ENCODE measurements at places on chromosomes 6 and 20.

DNA sequence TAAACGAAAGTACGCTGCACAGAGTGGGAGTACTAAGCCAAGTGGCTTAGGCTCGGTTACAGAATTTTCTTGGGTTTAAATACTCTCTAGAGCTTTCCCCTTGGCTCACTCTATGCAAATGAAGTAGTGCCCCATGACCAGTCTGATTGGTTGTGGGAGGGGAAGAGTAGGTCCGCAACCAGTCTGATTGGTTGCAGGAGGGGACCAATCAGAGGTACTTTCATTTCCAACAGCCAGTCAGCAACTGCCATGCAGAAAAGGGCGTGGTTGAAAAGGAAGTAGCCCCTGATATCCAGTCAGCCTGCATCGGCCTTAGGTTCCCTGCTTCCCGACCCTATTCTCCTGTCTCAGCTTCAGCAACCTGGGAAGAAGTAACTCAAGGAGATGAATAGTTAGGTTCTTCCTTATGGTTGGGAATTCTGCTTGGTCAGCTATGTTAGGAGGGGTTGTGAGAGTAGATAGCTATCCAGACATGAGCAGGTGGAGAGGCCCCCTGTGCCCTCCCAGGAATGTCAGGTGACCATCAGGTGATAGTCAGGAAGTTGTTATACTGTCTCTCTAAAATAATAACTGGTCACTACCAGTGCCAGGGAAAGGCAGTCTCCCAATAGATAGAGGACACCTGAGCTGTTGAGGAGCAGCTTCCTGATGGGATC, 57.4 kb downstream of the FARS2 start:
- no peak for DNase-seq

DNA sequence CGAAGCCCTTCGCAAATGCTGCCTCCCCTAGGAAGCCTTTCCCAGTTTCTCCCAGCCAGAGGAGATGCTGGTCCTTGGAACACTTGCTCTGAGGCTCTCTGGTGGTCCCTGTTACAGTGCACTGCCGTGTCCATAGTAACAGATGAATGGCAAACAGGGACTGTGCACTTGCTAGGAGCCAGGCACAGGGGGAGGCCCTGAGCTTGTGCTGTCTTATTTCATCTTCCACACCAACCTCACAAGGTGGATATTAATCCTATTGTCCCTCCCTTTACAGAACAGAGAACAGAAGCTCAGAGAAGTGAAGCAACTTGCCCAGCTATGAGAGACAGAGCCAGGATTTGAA, 19.0 kb downstream of the SRC start:
- DNase-seq = no peak

- no peak for DNase-seq
Observed at GRCh38 chr6:89355511-89356194, 3.1 kb upstream of the UBE2J1 start.

- no peak for DNase-seq
Observed at GRCh38 chr6:146593986-146594385, 4.8 kb upstream of the ADGB start.

DNA sequence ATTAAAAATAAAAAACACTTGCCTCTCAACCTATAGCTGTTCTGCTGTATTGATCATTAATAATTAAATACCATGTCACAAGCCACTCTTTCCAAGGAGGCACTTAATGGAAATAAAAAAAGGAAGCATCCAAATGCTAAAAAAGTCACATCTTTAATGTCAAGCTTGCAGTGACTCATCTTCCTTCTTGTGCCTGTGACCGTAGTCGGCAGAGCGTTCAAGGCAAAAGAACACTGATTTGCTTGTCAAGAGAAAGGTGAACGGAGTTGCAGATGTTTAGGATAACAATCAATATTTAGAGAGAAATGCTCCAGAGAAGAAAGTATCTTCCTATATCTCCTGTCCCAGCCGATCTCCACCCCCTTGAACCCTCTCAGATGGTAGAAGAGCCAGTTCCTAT, 341.0 kb upstream of the OPRM1 start:
- no peak for DNase-seq

GRCh38 chr20:41176711-41177552, 39.6 kb downstream of the PLCG1 start:
- no peak for DNase-seq

DNA sequence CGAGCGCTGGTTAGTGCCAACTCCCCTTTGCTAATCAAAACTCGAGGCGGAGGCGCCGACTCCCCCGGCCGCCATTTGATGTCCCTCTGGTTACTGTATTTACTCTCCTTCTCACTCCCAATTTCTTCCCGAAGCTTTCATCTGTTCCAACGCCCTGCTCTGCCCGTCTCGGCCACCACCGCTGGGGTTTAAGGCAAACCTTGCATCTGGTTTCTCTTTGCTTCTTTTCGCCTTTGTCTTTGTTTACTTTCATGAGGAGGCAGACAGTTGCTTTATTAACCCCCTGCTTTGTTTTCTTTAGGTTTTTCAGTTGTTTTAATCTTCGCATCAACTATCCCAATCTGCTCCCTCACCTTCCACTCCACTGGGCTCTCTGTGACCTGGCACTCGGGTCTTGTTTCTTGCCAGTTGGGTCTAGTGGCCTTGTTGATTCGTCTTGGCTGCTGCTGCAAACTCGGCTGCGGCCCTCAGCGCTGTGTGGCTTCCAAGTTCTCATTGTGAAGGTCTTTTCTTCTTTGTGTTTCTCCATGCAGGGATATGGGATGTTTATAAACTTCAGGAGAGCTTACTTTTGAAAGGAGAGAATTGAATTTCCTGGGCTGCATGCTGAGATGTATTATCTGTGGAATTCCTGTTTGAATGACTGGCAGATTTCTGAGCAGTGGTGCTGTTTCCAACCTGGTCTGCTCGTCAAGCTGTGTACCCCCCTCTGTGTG, 155.1 kb downstream of the CDC5L start:
- no peak for DNase-seq

DNA sequence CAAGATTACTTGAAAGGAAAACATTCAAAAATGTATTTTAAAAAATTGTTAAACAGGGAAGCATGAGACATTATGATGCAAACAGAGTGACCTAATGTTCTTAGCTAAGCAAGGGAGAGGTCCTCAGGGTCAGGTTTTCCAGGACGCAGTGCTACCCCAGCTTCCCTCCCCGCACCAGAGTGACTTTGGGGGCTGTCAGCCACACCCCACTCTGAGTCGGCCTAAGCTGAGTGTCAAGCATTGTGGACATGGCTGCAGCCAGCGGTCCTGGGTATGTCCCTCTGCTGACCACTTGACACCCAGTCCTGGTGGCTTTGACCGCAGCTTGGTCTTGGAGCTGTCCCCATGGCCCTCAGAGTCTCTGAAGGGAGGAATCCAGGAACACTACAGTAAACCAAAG, 54.9 kb upstream of the CD93 start:
- no peak for DNase-seq

DNA sequence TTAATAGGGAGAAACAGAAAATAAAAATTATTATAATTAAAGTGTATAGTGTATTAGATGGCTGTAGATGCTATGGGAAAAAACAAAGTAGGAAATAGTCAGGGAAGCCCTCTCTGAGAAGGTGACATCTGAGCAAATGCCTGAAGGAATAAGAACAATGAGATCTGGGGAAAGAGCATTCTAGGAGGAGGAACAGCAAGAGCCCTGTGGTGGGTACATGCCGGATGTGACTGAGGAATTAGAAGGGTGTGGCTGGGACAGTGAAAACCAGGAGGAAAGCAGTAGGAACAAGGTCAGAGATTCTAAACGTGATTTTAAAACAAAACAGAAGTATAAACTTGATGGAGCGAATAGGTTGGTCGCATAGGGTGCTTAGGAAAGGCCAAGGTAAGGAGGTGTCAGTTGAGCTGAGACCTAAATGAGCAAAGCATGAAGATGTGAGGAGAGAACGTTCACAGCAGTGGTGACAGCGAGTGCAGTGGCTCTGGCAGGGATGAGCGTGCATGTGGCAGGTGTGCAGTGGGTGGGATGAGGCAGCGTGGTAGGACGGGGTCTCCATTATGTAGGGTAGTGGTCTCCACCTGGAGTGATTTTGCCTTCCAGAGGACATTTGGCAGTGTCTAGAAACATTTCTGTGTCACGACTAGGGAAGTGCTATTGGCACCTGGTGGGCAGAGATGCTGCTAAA, 97.1 kb upstream of the MRPS10 start:
- DNase-seq = no peak

- no peak for DNase-seq
Observed at GRCh38 chr20:14342918-14343317, 5.5 kb upstream of the FLRT3 start.

GRCh38 chr20:56690531-56691175, 61.5 kb downstream of the TFAP2C start:
- DNase-seq = no peak

DNA sequence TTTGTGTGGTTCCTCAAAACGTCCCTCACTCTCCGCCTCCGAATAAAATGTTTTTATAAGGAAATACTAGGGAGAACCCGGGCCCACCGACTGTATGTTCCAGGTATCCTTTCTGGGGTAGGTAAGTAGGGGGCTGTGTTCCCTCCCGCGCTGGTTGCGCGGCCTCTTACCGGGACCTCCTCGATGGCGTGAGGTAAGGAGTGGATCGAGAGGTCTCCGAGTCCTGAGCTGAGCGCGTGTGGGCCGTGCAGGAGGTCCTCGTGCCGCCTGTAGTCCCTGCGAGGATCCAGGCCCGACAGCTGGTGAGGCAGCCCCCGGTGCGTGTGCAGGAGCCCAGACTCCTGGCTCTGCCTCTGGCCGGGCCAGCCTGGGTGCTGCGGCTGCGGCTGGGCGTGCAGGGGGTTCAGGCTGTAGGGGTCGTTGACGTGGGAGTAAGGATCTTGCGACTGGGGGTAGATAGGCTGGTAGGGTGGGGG, 5.1 kb downstream of the TFAP2A start:
- no peak for DNase-seq

DNA sequence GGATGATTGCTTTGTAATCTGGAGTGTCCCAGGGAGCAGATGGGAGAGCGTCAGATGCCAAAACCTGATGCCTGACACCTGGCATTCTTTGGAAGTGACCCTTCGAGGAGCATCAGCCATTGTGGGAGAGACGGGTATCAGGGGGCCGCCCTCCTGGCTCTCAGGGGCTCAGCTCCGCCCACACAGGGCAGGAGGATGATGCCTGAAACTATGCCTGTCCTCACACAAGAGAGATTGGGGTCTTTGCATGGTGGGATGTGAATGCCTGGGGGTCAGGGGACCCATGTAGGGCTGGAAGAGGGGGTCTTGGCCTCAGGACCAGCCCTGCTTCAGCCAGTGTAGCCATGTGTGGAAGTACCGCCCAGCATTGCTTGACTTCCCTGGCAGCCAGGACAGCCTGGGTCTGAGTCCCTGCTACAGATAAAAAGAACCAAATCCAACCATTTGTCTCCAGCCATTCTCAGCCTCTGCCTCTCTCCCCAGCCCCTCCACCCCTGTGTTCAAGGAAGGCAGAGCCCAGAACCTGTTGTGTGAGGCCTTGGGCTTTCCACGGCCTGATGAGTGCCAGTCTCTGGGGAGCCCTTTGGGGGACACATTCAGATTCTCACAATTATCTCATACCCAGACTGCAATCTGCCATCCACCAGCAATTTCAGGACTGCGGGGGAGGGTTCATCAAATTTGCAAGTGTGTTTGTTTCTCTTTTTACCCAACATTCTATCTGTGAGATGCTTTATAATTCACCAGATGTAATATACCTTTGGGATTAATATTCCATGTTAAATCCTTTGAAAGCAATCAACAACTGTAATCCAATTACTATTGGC, 371.2 kb downstream of the PREX1 start:
- DNase-seq = no peak

- no peak for DNase-seq
Observed at GRCh38 chr6:159494586-159494972, 198.5 kb downstream of the SOD2 start.

- DNase-seq = no peak
Observed at GRCh38 chr6:55882718-55883569, 7.6 kb upstream of the BMP5 start.

DNA sequence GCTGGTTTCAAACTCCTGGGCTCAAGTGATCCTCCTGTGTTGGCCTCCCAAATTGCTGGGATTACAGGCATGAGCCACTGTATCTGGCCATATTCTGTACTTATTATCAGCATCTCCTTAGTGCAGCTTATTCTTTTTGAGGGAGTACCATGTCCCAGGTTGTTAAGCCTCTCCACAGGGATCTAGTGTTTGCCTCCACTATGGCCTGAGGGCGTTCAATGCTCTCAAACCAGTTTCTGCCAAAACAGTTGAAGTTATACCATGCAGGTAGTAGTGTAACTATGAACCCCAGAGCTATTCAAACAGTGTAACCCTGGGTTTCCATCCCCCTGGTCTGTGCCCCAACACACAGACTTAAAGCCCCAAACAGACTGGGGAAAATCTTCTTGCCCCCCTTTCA, 81.7 kb downstream of the BACH2 start:
- DNase-seq = no peak

DNA sequence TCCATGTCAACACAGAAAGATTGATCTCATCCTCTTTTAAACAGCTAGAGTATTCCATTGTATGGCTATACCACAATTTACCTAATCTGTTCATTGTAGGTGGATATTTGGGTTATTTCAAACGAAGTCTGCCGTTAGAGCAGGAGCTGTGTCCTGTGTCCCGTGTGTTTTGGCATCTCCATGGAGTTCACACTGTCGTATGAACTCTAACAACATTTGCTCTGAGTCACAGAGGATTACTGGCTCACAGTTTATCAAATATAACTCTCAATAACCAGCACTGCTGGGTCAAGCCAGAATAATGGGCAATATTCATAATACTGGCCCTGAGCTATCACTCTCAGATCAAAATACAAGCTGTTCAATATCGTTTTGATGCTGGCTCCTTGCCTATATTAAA, 16.4 kb downstream of the TRAM2 start:
- no peak for DNase-seq

DNA sequence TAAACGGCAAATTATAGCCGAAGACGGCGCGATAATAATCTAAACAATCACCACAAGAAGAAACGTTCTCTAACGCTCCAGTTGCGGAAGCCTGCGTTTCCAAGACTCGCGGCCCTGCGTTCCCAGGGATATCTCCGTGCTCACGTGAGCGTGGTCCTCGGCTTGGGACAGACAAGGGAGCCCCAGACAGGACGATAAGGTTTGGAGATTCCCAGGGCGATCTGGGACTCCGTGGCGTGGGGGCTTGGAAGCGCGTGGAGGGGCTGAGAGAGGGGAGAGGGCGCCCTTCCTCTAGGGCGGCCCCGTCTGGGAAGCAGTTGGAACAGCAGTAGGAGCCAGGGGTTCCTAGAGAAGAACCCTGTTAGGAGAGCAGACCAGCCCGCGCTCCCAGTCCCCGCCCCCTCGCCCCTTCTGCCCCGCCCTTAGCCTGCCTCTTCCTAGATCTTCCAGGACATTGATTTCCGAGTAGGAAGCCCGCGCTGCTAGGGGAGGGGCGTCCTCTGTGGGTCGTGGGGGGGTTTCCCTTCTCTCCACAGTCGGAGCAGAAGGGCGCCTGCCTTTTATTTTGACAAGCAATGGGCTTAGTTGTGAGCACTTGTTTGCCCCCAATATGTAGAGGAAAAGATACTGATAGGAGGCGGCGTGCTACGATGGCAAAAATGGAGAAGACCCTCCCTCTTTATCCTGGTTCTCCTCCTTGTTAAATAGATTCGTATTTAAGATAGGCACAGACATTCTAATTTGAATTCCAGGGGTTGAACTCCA, 10.6 kb downstream of the NRN1 start:
- DNase-seq = no peak

All from CD4-positive, alpha-beta T cell treated with Interleukin-6 at 100 ng/mL for 8 hours (primary cell).